ENCODE measurements at places on chromosomes 1 and 21. TPM values are rescaled to one million over a fixed set of nuclear protein-coding genes. Genes with fewer than 3 reads are reported as not detected.

Gene ELAVL4
- not detected for total RNA-seq

Gene MX2
- 16.9 TPM for total RNA-seq

Gene KCNT2
- total RNA-seq = 0.13 TPM

Gene OLIG2
- total RNA-seq = not detected

Gene NR5A2
- 22.6 TPM for total RNA-seq

Gene DNMT3L
- not detected for total RNA-seq

Gene ITSN1
- 48.8 TPM for total RNA-seq

Gene TSPEAR
- 0.10 TPM for total RNA-seq

Gene ZCCHC17
- total RNA-seq = 38.0 TPM

Gene CFAP57
- 0.15 TPM for total RNA-seq

Gene RGS8
- total RNA-seq = not detected

Gene RGS13
- not detected for total RNA-seq

Gene MMEL1
- total RNA-seq = 0.25 TPM

Gene DNALI1
- total RNA-seq = 0.34 TPM

Gene MCOLN3
- not detected for total RNA-seq

Gene RYR2
- not detected for total RNA-seq

Gene FMO4
- total RNA-seq = 0.27 TPM

Gene TSPAN1
- total RNA-seq = 2.5 TPM

Gene TBX19
- total RNA-seq = 0.69 TPM

Gene TMEM82
- not detected for total RNA-seq

Gene HES5
- not detected for total RNA-seq

Gene ST6GALNAC3
- total RNA-seq = 28.4 TPM

Gene SRGAP2
- total RNA-seq = 49.5 TPM

Gene ZBTB21
- 6.3 TPM for total RNA-seq

Gene SLFNL1
- total RNA-seq = 0.07 TPM

Gene MTR
- total RNA-seq = 17.9 TPM

Gene CFAP74
- not detected for total RNA-seq

Gene OVAAL
- total RNA-seq = not detected

Gene TNFRSF8
- not detected for total RNA-seq

Gene GBP6
- not detected for total RNA-seq

Gene SAMSN1
- 0.33 TPM for total RNA-seq

Gene WNT3A
- not detected for total RNA-seq

Gene CR1L
- 1.00 TPM for total RNA-seq

Gene INSRR
- total RNA-seq = not detected

Gene RAB13
- total RNA-seq = 39.7 TPM

Gene HPCA
- total RNA-seq = not detected

Gene SMCP
- total RNA-seq = not detected

Gene KRTAP11-1
- total RNA-seq = not detected

Gene RHOU
- 0.94 TPM for total RNA-seq

Gene POFUT2
- 16.1 TPM for total RNA-seq

Gene DNAI4
- total RNA-seq = 0.20 TPM

Gene ALX3
- total RNA-seq = not detected

Gene DCST2
- not detected for total RNA-seq
